ENCODE measurements at places on chromosomes 13 and 19.
A peak's percentile ranks its signal among the peaks of the same experiment; 100 is the strongest.

- DNase-seq = no peak
These were observed 27.0 kb downstream of the TEX29 start for GRCh38 chr13:111347438-111347837.

- no peak for DNase-seq
These were observed 49.2 kb upstream of the RGCC start for GRCh38 chr13:41408121-41408520.

- DNase-seq = no peak
These were observed 757 bp upstream of the LMNB2 start for GRCh38 chr19:2457394-2458037.

DNA sequence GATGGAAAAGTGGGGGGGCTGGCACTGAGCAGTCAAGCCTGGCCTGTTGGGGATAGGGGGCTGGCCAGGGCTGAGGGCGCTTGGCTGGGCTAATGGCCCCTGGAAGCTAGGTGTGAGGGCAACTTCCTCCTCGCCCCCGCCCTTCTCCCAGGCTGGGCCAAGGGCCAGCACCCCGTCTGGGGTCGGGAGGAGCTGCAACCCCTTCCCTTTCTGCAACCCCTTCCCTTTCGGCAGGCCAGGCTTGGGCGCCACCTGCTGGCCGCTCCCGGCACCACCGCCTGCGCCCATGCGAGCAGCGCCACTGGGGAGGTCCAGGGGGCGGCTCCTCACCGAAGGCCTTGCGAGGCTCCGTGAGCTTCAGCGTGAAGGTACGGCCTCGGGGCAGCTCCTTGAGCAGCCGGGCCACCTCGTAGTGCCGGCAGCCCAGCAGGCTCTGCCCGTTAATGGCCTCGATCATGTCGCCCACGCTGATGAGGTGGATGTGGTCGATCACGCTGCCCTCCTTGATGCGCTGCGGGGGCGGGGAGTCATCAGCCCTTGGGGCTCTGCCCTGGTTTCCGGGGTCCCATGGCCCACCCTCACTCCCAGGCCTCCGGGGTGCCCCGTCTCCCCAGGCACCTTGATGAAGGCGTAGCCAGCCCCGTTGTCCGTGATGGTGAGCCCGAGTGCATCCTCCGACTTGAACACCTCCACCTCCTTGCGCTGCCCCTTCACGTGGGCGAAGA lies 5.0 kb upstream of the PTGER1 start:
- DNase-seq = peak; percentile 52

- DNase-seq = no peak
These were observed 276.8 kb downstream of the TEX29 start for GRCh38 chr13:111597191-111597611.

DNA sequence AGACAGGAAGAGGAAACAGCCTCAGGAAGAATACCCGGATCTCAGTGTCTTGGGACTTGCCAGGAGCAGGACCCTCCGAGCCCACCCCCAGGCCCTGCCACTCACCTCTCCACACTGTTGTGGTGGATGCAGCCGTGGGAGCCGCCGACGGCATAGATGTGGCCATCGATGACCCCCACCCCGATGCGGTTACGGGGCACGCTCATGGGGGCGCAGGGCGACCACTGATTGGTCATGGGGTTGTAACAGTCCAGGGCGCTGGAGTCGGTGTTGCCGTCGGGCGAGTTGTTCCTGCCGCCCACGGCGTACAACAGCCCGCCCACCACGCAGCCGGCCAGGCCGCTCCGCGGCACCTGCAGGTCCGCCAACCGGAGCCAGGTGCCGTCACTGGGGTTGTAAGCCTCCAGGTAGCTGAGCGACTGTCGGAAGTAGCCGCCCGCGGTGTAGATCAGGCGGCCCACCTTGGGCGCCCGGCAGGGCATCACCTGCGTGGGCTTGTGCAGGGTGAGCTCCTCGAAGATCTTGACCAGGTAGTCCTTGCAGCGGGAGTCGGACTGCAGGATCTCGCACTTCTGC lies 11.6 kb downstream of the KEAP1 start:
- DNase-seq = no peak

GRCh38 chr13:90933097-90933826 lies 414.2 kb upstream of the MIR17HG start:
- DNase-seq = no peak

DNA sequence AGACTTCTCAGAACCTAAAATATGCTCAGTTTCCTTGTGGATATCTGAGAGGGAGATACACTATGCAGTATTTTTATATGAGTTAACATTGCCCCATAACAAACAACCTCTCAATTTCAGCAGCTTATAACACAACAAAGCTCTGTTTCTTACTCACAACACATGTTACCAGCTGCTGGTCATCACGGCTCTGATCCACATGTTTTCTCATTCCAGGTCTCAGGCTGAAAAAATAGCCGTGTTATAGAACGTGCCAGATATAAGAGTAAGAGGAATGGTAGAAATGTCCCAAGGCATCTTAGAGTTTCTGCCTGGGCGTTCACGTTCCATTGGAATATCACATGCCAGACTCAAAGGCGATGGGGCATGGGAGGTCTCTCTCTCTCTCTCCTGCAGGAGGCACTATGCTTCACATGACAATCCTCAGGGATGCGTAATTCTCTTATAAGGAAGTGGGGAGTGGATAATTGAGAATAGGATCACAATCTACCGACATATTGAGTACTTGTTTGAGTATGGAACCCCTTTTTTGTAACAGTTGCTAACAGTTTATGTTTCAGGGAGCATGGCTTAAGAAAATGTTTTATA lies 246.6 kb downstream of the NHLRC3 start:
- DNase-seq = no peak

- DNase-seq = no peak
These were observed 8.6 kb downstream of the RDH8 start for GRCh38 chr19:10021863-10022262.

DNA sequence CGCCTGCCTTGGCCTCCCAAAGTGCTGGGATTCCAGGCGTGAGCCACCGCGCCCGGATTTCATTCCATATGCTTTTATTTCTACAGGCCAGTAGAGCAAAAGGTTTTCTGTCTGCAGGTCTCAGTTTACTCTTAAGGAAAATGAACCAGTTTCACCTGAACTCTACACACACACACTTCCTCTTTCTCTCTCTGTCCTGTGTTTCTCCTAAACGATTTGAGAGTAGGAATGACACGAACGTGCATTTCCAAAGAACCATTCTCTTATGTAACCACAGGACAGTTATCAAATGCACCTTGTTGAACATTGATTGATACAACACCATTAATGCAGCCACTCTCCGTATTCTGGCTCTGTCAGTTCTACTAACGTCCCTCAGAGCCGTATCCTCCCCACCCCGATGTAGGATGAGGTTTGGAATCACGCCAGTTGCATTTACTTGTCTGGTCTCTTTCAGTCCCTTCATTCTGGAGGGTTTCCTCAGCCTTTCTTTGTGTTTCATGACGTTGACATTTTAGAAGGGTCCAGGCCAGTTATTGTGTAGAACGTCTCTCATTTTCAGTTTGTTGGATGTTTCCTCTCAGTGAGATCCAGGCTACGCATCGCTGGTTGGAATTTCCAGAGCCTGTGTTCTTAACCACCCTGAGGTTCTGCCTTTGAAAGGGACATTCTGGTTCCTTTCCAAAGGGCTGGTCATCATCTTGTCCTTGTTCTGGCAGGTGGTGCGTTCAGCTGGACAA lies 36.0 kb downstream of the BICRA start:
- DNase-seq = no peak

DNA sequence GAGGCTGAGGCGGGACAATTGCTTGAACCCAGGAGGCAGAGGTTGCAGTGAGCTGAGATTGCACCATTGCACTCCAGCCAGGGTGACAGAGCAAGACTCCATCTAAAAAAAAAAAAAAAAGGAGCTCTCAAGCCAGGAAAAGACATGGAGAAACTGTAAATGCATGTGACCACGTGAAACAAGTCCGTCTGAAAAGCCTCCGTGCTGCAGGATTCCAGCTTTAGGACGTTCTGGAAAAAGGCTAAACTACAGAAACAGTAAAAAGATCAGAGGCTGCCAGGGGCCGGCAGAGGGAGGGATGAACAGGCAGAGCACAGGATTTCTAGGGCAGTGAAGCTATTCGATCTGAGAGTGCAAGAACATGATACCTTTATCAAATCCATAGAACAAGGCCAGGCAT lies 40.7 kb upstream of the NDUFS7 start:
- no peak for DNase-seq

DNA sequence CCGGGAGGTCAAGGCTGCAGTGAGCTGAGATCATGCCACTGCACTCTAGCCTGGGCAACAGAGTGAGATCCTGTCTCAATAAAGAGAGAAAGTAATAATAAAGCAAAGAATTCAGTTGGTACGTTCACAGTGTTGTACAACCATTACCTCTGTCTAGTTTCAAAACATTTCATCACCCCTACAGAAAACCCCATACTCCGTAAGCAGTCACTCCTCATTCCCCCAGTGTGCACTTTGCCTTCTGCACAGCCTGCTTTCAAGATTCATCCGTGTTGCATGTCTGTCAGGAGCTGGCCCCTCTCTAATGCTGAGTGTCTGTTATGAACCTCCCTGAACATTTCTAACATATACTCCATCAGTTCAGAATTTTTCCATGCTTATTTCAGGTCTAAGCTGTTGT lies 9.4 kb downstream of the POLD1 start:
- DNase-seq = no peak

GRCh38 chr19:17357724-17358123 lies 19.4 kb downstream of the PLVAP start:
- DNase-seq = no peak

DNA sequence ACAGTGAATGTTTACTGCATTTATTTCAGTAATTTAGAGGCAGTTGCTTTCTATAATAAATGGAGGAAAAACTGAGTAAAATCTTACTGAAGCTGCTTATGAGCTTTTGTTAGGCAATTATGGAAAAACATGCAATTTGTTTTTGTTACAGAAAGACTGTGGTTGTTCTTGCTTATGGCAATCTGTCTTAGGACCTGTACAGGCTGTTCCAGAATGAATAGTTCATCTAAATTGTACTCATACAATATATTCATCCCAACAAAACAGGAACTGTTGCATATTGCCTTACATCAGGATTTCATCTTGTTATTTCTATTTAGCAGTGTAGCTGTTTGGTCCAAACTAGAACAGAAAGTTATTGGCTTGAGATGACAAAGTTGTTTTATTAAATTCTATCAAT lies 199.2 kb downstream of the NALCN start:
- no peak for DNase-seq

DNA sequence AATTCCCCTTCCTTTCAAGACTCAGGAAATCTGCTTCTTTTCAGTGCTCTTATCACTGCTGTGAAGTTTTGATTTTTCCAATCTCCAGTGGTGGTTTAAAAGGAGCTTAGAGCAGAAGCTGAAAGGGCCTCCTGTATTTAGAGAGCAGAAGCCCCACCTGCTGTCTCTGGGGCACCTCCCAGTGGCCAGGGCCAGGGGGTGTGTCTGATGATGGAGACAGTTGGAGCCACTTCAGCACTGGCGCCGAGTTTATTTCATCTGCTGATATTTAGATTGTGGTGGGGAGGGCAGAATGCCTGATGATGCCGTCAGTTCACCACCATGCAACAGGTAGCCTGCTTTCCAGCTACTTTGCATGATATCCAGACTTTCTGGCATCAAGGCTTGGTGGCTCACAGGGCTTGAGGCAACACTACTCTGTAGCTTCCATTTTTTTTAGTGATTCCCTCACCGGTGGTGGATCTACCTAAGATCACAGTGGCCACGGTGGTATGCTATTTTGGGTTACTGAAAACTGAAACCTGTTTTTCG lies 371.9 kb downstream of the KCNRG start:
- DNase-seq = peak; percentile 59
